ENCODE measurements at places on chromosomes 11 and 22.
A peak's percentile ranks its signal among the peaks of the same experiment; 100 is the strongest.

GRCh38 chr22:37454857-37455686 is 27.8 kb upstream of the ELFN2 start:
- DNase-seq = no peak

GRCh38 chr11:39541945-39542351 is 1917.5 kb downstream of the LRRC4C start:
- no peak for DNase-seq

GRCh38 chr11:93831343-93832127 is 18.9 kb downstream of the VSTM5 start:
- DNase-seq = no peak

DNA sequence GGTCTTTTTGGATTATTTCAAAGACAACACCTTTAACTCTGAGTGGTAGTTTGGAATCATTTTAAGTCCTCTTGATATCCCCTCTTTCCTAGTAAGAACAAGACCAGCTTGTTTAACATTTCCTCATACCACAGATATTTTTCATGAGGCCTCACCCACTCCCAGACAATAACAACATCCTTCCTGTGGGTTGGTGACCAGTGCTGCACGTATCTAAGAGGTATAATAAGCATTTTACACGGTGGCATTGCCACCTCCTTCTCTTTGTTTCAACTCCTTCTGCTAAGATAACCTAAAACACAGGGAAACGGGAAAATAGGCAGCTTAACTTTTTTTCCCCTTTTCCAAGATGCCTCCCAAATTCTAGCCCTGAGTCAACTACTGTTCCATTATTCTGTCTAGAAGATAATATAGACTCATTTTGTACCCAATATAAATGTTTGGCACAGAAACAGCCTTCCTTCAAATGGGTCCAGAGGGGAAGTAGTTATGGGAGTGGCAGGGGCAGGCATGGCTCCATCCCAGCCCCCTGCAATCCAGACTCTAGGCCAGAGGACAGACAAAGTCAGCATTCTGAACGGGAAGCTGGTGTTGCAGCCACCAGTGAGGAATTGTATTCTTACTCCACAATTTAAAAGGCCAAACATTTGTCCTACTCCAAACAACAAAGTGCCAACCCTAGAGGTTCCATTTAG is 28.5 kb downstream of the MAML2 start:
- DNase-seq = no peak

GRCh38 chr11:69306821-69307220 is 12.9 kb downstream of the MYEOV start:
- DNase-seq = no peak

- DNase-seq = no peak
These were observed 29.2 kb downstream of the TBX1 start for GRCh38 chr22:19789828-19790227.

DNA sequence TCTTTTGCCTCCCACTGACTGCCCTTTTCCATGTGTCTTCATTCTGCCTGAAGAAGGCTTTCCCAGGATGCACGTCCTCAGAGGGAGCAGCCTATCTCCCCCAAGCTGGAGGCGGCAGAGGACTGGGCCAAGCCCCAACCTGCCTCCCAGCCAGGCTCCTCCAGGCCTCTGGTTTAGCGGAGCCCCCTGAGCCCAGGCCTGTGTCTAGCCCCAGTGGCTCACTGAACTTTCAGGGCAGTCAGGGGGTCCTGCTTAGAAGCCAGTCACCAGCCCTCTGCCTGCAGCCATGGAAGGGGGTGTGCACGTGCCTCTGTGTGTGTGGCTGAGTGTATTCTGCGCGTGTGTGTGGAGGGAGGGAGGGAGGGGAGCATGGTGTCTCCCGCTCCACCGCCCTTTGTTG is 10.4 kb upstream of the GRK2 start:
- no peak for DNase-seq

DNA sequence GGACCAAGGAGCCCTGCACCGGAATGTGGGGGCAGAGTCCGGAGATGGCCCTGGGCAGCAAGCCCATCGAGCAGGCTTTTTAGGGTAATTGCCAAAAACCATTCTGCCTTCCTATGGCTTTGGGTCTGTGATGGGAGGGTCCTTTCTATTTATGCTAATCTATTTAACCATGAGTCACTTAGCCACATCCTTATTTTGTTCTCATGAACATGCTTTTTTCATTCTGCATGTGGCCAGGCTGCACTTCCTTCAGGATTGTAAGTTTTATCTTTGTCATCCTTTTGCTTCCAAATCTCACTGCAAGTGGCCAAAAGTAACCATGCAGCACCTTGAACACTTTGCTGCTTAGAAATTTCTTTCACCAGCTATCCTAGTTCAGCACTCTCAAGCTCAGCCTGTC is 88.3 kb downstream of the EFCAB6 start:
- DNase-seq = no peak

- no peak for DNase-seq
These were observed 68.1 kb downstream of the ALX4 start for GRCh38 chr11:44241851-44242250.

- no peak for DNase-seq
These were observed 5.8 kb upstream of the MS4A15 start for GRCh38 chr11:60750911-60751310.

DNA sequence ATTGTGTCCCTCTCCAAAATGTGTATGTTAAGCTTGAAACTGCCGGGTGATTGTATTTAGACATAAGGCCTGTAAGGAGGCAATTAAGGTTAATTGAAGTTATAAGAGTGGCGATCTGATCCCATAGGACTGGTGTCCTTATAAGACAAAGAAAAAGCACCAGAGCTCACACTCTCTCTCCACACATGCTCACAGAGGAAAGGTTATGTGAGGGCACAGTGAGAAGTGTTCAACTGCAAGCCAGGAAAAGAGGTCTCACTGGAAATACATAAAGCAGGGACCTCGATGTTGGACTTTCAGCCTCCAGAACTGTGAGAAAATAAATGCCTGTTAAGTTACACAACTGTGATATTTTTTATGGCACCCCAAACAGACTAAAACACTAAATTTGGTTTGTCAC is 1233.8 kb upstream of the CNTN5 start:
- DNase-seq = no peak

- no peak for DNase-seq
These were observed 34.7 kb downstream of the ALG9 start for GRCh38 chr11:111836721-111837120.

DNA sequence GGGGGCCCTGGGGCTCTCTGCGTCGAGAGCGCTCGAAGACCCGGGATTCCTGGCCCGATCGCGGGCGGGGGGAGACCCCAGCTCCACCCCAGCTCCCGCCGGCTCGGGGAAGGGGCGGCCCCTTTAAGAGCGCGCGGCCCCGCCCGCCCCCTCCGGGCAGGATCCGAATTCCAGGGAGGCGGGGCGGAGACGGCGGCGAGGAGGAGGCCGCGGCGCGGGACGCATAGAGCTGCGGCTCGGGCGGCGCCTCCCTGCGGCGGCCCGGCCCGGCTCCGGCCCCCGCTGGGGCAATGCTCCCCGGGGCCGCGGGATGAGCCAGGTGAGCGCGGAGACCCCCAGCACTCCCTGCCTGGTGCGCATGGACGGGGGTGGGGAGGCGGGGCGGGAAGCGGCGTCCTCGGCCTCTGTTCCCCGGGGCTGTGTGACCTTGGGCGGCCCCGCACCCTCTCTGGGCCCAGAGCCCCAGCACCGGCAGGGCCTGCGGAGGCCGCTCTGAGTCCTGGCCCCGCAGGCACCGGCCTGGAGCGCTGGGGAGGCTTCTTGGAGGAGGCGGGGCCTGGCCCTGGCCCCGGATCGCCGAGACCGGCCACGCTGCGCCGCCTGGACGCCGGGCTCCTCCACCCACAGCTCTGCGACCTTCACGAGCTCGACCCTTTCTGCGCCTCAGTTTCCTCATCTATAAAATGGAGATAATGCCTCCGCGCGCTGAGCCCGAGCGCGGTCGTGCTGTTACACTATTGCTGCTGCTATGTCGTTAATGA is 565 bp downstream of the GAS2L1 start:
- DNase-seq = peak; percentile 29

DNA sequence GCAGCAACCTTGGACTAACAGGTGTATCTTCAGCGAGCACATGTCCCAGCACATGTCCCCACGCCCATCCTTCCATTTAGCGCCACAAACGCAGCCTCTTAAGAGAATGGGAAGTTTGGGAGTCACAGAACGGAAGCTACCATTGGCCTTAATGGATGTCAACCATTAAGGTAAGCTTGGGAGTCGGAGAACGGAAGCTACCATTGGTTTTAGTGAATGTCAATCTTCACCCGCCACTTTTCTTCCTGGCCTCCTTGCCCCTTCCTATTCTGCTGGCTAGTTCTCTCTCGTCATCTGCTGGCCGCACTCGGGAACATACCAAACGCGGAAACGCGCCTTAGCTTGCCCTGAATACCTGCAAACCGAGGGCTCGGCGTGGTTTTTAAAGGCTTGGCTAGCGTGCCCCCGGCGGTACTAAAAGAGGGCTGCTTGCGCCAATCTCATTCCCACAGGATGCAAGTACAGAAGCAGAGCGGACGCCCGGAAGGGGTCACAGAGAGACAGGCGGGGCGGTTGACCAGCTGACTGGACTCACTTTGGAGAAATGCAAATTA is 24.3 kb downstream of the GLYATL1 start:
- no peak for DNase-seq

DNA sequence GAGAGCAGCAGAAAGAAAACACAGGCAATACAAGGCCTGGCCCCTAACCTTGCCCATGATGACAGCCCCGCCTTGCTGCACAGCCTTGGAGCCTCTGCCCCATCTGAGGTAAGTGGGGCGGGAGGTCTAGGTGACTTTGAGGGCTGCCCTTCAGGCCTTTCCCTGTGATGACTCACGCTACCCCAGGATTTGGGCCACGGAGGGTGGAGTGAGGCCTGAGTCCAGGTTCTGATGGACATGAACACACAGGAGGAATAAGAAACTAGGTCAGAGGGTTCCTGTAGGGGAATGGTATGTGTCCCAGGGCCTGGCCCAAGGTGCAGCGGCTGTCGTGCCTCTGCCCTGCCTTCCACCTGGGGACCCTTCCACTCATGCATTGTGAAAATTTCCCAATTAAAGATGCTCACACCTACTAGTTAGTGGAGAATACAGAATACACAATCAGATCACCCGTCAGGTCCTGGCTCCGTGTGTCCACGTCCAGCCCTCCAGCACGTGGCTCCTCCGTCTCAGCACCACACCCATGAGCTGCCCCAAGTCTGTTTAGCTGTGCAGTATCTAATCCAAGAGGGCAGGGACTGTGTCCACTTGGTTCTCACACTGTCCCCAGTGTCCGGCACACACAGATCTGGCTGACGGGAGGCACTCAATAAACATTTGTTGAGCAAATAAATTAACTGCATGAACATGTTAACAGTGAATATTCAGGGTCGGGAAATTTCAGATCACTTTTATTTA is 111.0 kb downstream of the CHST1 start:
- DNase-seq = no peak

- DNase-seq = no peak
These were observed 38.3 kb downstream of the ATG13 start for GRCh38 chr11:46655631-46656030.

GRCh38 chr11:113554526-113554925 is 79.3 kb upstream of the DRD2 start:
- DNase-seq = no peak

DNA sequence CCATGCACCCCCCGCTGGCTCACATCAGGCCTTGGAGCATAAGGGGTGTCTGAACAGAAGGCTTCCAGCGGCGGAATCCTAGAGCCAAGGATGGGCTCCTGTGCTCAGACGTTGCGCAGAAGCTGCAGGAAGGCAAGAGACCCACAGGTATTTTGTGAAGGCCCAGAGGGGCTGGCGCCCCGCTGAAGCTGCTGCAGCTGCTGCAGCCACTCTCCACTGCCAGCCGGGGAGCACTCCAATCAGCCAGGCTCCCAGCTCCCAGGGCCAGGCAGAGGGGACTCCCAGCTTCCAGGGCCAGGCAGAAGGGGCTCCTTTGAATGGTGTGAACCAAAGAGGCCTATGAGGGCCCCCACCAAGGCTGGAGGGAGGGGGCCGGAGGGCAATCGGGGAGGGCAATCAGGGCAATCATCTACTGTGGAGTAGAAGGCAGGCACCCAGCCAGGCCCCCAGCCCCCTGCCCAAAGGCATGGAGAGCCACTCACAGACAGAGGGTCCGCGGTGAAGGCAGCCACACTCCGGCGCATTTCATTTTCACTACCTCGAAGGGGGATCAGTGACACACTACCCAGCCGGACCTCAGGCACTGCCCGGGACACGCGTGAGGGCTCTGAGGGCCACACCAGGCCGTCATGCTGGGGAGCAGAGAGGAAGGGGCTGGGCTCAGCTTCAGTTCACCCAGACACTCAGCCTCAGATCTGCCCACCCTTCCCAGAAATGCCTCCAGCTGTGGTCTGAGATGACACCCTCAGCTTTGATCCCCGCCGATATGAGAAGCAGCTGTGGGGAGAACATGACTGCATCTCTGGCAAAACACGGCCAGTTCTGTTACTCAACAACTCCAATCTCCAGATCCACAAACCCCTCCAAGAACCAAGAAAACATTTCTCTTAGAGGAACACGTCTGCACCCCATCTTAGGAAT is 11.6 kb upstream of the PDE2A start:
- DNase-seq = peak; percentile 57

- no peak for DNase-seq
These were observed 222.5 kb downstream of the MN1 start for GRCh38 chr22:27578937-27579617.

DNA sequence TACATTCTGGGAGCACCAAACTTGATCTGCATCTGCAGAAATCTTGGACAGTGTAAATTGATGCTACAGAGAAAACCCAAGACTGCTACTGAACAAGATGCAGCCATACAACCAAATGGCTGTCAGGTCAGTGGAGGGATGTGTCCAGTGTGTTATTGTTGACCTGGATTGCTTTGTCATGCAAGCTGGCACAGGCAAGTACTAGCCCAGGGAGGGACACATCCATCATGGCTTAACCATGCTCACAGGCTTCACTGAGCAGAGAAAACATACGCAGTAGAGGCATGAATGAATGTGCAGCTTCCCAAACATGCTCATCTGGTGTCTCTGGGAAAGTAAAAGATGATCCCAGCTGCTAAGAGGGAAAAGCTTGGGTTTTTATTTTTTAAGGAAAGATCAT is 93.6 kb downstream of the MTNR1B start:
- no peak for DNase-seq

DNA sequence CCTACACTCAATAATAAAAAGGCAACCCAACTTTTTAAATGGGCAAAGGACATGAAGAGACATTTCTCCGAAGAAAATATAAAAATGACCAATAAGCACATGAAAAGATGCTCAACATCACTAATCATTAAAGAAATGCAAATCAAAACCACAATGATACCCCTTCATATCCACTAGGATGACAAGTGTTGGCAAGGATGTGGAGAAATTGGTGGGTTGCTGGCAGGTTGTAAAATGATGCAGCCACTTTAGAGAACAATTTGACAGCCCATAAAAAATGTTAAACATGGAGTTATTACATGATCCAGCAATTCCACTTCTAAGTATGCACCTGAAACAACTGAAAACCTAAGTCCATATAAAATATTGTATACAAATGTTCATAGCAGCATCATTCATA is 73.2 kb upstream of the LMO2 start:
- DNase-seq = no peak

- DNase-seq = no peak
These were observed 5.3 kb upstream of the PDGFB start for GRCh38 chr22:39250131-39250530.
